ENCODE measurements at places on chromosomes 11 and 22. TPM values are rescaled to one million over a fixed set of nuclear protein-coding genes. Genes with fewer than 3 reads are reported as not detected.

MAJIN gene
- total RNA-seq, result not detected

CCDC116 gene
- not detected for total RNA-seq

JHY gene
- total RNA-seq, result 2.5 TPM

OR8A1 gene
- 0.61 TPM for total RNA-seq

IRAG1 gene
- total RNA-seq, result 0.08 TPM

HSPB2 gene
- total RNA-seq, result not detected

CASP5 gene
- total RNA-seq, result not detected

CABP4 gene
- total RNA-seq, result 0.15 TPM

C11orf42 gene
- not detected for total RNA-seq

BARX2 gene
- total RNA-seq, result 0.53 TPM

TSGA10IP gene
- total RNA-seq, result not detected

OR6T1 gene
- total RNA-seq, result not detected

FAM180B gene
- total RNA-seq, result 1.4 TPM

MRPL49 gene
- 105 TPM for total RNA-seq

CSRP3 gene
- total RNA-seq, result not detected

GPR83 gene
- total RNA-seq, result not detected

NPTXR gene
- total RNA-seq, result 0.83 TPM

LDHAL6A gene
- not detected for total RNA-seq

OR5D14 gene
- not detected for total RNA-seq

LRFN4 gene
- 30.2 TPM for total RNA-seq

UBE4A gene
- 30.0 TPM for total RNA-seq

AGBL2 gene
- total RNA-seq, result 1.3 TPM

SHISAL1 gene
- 0.75 TPM for total RNA-seq

DGAT2 gene
- 7.3 TPM for total RNA-seq

TMPRSS13 gene
- total RNA-seq, result not detected

MMP7 gene
- total RNA-seq, result not detected

TYMP gene
- total RNA-seq, result 1.1 TPM

ST14 gene
- total RNA-seq, result 0.11 TPM

DBX1 gene
- total RNA-seq, result not detected

MUC6 gene
- total RNA-seq, result 0.08 TPM

PGA4 gene
- not detected for total RNA-seq

HPX gene
- 0.45 TPM for total RNA-seq

MIOX gene
- total RNA-seq, result 0.34 TPM

APOBEC3H gene
- total RNA-seq, result 0.40 TPM

LARGE2 gene
- 0.19 TPM for total RNA-seq

FOLH1 gene
- 1.7 TPM for total RNA-seq

RIMBP3C gene
- not detected for total RNA-seq

UBTFL1 gene
- not detected for total RNA-seq

SCN2B gene
- total RNA-seq, result not detected

GAB2 gene
- 8.8 TPM for total RNA-seq

OR52I1 gene
- total RNA-seq, result not detected

SIK2 gene
- 11.2 TPM for total RNA-seq

SCO2 gene
- total RNA-seq, result 3.2 TPM

PARVB gene
- total RNA-seq, result 68.5 TPM

EXPH5 gene
- 0.13 TPM for total RNA-seq

SPDYC gene
- not detected for total RNA-seq

SPI1 gene
- total RNA-seq, result not detected

MS4A6E gene
- total RNA-seq, result not detected

CHADL gene
- total RNA-seq, result 1.2 TPM

Data from A375 (cell line).